ENCODE measurements at places on chromosomes 3 and 15.

DNA sequence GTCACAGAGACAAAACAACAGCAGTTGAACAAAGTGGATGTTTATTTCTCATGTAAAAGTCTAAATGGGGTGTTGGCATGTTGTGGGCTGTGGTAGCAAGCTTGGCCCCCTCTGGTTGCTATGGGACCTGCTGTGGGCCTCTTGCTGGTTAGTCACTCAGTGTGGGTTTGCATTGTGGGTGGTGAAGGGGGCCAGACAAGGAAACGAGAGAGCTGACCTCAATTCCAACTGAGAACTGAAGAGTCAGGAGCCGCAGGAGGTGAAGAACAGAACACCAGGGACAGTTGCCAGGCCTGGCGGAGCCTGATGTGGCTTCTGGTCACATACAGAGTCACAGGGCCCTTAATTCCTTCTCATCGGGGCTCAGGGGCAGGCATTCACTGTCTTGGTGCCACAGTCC, 1.9 kb upstream of the ADPGK start:
- DNase-seq = no peak

DNA sequence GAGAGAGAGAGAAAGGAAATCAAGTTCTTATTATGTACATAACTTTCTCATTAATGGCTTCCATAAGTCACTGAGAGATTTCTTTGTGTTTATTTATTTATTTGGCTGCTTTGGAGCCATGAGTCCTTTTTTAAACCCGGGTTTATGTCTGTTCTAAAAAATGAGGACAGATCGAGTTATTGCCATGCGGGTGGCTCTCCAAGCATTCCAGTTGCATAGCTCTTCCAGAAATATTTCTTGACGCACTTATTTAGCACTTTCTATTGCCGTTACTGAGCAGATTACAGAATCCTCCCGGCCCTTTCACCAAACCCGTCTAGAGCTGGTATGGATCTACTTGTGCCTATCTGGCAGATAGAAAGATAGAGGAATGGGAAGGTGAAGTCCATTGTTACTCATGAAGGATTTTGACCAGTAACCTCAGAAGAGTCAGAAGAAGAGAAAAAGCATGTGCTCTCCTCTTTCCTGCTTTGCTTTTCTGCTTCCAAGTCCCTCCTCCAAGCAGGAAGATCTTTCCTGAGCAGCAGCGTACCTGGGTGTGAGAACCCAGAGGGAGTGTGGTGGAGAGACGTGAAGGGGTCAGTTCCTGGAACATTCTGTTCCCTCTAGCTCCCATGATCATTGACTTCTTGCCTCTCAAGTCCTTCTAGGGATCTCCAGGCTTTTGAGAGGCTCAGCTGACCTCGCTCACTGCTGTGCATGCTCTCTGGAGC, 112.8 kb downstream of the LPP start:
- DNase-seq = no peak

DNA sequence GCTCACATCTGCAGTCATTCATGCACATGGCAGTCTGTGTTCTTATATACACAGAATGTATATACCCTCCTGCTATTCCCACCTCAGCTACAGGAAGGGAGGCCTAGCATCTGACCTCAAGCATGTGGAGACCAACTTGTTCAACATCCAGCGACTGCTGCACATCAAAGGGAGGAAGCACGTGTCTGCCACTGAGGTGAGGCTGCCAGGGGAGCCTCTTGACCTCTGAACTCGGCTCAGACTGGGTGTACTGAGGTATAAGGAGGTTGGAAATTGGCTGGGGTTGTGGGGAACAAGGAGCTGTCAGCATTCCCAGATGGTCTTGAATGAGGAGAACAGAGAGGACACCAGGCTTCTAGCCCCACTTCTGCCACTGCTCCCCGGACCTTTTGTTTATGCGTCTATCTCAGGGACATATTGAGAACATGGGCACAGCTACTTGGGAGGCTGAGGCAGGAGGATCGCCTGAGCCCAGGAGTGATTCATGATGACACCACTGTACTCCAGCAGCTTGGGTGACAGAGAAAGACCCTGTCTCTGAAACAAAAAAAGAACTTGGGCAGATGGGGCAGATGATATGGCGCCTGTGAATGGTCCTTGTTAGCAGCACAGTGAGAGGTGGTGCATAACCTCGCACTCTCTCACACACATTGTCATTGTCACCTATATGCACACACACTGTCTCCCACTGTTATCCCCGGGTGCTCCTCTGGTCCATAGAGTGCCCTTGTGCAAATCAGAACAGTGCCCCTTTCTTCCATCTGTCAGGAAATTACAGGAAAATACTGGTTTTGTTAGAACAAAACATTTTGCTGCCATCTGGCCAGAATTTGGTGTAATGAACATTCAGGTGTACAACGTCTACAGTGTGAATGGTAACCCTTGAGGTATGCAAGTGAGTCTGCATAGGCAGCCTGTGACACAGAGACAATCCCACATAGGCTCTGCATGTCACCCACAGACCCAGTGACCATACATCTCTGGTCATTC, 5.4 kb downstream of the VILL start:
- DNase-seq = no peak

DNA sequence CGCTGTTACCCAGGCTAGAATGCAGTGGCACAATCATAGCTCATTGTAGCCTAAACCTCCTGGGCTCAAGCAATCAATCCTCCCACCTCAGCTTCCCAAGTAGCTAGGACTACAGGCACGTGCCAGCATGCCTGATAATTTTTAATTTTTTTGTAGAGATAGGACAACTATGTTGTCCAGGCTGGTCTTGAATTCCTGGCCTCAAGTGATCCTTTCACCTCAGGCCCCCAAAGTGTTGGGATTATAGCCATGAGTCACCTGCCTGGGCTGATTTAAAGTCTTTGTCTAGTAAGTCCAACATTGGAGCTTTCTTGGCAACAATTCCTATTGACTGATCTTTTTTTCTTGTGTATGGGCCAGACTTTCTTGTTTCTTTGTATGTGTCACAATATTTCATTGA, 28.1 kb downstream of the SPINK8 start:
- DNase-seq = no peak

GRCh38 chr3:9613056-9613748, 36.1 kb upstream of the MTMR14 start:
- no peak for DNase-seq

DNA sequence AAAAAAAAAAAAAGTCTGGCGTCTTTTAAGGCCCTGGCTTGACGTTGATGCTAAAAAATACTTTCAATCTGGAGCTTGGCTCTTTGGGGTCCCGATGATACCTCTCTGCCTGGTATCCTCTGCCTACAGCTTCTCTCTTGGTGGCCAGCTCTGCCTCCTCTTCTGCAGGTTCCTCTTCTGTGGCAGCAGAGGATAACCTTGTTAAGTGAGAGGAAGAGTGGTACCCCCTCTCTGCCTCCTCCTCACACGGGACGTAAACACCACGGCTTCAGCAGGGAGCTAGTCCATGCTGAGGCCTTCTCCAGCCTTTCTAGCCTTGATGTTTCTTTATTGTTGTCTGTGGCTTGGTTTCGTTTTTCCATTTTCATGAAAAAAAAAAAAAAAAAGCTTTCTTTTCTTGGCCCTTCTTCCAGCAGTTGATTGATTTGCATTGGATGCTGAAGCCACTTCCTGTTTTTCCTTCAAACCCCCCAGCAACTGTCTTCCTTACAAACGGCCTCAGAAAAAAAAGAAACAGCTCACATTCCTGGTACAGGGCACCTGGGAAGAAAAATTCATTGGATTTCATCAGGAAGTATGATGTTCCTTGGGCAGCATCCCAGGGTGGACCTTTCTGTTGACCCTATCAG, 59.7 kb downstream of the RORA start:
- no peak for DNase-seq

GRCh38 chr3:151112731-151113130, 27.3 kb downstream of the MED12L start:
- DNase-seq = no peak

DNA sequence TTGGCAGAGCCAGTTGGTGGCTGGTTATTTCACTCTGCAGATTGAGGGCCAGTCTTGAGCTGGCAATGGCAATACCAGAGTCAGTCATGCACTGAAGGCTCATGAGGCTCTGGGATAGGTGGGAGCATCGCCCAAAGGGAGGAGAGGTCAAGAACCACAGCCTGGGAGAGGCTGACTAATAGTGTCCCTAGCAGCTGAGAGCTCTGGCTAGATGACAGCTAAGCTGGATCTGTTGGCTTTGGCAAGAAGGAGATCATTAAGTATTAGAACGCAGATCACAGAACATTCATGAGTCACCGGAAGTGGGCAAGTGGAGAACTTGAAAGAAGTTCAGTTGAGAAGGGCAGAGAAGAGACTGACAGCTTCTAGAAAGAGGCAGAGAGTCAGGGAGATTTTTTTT, 521.1 kb downstream of the NR2F2 start:
- DNase-seq = no peak

DNA sequence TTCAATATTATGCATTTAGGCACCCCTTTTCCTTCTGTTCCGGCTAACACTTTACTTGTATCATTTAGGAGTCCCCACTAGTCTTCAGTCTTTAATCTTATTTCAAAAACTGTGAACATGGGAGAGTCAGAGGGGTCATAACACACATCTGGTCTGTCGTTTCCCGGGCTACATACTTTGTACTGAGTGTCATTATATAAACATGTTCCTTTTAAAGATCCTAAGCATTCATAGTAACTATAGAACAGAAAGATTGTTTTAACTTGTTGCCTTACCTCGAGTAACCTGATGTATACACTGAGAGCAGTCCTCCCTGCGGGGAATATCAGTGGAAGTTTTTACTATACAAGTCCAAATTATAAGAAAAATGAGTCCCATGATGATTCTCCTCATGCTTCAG, 78.2 kb upstream of the VEPH1 start:
- no peak for DNase-seq

DNA sequence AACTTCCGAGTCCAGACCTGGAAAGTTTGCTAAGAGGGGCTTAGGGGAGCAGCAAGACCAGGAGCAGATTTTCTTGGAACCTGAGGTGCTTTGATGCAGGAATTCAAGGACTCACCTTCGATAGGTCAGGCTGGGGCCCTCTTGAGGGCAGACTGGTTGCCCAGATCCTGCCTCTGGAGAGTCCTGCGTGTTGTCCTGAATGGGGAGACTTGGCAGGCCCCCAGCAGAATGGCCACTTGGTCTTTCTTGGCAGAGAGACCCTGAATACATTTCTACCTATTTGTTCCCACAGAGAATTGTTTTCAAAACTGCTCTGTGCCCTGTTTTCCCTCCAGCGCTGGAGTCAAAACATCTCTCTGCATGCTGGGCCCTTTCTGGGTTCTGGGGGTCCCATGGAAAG, 4.2 kb downstream of the KLF13 start:
- DNase-seq = no peak
